Cardiac muscle cell (in vitro differentiated cells and primary cell): ENCODE measurements at places on chromosomes 2 and 18.

- DNase-seq = no peak
Observed at GRCh38 chr2:168317282-168317681, 69.9 kb upstream of the STK39 start.

- no peak for DNase-seq
Observed at GRCh38 chr2:3666613-3666975, 8.6 kb downstream of the ALLC start.

DNA sequence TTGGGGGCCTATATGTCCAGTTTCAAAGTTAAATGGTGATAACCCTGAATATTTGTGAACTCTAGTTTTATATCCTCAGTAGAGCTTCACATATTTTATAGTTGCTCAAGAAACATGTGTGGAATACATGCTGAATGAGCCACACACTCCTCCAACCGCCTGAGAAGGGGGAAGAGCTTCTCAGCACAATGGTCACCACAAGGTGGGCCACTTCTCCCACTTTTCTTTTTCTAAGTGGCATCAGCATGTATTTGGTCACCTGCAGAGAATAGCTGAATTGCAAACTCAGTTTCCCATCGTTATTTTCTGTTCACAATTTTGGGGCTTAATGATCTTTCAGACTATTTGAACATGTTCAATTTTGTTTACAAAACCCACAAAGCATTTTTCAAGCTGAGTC is 340.5 kb downstream of the PARD3B start:
- peak; percentile 3 for DNase-seq

GRCh38 chr2:137879121-137879520 is 85.2 kb upstream of the HNMT start:
- DNase-seq = no peak

DNA sequence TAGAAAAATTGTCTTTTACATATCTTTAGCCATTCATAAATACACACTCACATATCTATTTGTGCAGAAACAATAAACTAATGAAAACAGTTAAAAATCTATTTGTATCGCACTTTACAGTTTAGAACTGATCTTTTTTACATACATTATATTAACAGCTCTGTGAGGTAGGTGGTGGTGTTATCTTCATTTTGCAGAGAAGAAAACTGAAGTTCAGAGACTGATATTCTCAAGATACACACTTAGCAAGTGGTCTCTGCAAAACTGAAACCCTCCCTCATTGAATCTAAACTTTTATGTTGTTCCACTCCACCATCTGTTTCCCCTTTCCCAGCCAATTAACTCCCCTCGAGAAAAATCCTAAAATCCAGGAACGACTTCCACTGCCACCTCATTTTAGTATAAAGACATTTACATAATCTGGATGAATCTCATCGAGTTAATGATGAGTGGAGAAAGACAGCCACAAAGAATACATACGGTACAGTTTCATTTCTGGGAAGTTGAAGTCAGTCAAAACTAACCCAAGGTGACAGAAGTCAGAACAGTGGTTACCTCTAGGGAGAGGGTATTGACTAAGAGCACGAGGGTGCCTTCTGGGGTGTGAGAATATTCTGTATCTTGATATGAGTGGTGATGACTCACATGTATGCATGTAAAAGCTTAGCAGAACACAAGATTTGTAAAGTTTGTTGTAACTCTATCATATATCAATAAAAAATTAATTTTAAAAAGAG is 524.2 kb upstream of the TCF4 start:
- DNase-seq = peak; percentile 30

- DNase-seq = no peak
Observed at GRCh38 chr2:7984693-7985353, 697.0 kb upstream of the ID2 start.

DNA sequence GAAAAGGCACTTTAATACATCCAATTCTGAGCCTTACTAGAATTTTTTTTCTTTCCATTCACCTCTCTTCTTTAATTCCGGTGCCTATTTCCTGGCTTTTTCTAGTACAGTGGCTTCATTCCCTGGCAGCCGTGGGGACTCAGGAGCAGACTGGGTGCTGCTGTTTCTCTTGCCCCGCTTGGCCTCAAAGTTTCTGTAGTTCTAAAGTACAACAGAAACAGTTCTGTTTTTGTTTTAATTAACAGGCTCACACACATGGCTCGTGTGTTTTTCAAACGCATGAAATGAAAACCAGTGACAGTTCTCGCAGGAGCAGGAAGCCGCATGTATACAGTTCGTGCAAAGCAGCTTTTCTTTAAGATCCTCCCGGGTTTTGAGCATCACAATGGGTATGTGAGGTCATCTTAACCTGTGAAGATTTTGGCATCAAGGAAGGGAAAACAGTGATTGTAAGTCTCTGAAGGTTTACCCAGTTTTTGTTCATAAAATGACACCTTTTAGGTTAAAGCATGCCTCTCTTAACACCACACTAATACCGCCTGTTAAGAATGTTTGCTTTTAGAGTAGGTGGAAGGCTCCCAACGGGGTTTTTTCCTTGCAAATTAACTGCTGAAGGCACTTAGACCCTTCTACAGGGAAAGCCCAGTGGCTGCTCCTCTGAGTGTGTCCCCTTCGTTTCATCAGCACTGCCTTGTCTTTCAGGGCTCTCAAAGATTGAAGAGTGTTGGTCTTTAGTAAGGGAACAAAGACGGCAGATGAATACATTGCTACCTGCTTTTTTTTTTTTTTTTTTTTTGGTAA is 5.8 kb downstream of the FZD7 start:
- DNase-seq = no peak

DNA sequence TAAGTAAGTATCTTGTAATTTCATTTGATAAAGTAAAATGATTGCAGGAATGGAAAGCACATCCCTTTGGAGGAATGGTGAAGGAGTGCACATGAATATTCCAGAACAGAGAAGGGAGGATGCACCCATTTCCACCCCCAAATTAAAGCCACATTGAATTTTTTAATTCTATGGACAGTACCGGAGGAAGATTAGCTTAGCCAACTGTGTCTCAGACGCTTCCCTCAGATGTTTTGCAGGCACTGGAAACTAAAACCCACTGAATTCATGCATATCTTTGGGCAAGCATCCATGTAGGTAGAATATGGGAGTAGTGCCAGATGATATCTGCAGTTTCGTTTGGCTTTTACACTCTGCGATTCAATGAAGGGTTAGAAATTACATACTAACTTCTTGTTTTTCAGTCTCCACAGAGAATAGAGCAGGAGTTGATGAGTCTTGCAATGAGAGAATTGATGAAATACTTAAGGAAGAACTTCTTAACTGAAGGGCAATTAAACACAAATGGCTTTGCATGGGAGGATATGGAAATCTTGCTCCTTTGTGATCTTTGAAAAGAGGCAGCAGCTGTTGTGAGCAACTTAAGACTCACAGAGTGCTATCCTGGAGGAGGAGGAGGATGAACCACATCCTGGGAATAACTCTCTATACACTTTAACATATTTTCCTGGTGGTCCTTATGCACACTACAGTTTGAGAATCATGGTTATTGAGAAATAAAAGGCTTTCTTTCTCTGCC is 71.7 kb upstream of the MYO3B start:
- DNase-seq = no peak

DNA sequence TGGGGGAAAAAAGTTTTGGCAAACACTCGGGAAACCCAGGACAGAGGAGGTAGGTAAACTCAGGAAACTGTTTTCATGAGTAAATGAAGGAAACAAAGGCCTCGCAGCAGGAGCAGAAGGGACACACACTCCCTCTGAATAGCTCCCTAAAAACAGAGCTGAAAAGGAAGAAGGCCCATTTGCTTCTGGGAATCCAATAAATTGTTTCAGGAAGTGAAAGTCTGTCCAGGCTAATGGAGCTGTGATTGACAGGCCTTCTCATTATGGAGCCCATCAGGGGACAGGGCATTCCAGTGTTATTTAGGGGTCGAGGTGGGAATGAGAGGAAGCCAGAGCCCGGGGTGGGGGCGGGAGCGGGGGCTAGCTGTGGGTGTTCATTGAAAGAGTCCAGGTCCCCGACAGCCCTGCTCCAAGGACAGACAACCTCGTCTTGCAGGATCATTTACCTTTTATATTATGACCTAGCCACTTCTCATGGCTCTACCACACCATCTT is 81.2 kb downstream of the GBX2 start:
- no peak for DNase-seq
